ENCODE measurements at places on chromosomes 3 and 15.

DNA sequence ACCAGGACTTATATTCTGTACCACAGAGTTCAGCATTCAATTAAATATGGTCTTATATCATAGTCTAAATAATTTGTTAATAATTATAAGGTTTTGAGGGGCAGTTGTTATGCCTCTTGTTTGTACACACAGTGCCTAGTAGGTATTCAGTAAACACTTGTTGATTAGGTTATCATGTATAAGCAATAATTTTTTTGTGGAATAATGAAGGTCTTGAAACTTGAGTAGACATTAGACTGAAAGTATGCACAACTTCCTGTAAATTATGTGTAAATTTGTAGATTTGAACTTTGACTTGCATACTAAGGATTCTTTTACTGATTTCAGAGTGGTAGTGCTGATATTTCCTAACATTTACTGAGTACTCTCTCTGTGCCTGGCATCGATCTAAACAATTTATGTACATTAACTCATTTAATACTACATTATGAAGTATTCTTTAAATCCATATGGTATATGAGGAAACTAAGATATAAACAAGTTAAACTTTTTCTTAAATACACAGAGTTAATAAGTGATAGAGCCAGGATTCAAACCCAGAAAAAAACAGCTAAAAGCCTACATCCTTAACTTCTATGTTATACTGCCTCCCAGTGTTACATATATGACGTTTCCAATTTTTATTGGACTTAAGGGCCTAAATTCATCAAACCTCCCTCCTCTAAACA, 65.1 kb downstream of the GLCE start:
- H3K27ac ChIP-seq: no peak overlapping the region
- no peaks in the 10 kb centered on the region for H3K36me3 ChIP-seq
- no peak for DNase-seq
- no peaks in the 10 kb centered on the region for H3K27me3 ChIP-seq

GRCh38 chr3:138351151-138351550, 2.8 kb downstream of the MRAS start:
- no peak overlapping the region for H3K27ac ChIP-seq
- no peak overlapping the region for H3K4me3 ChIP-seq
- H3K4me1 ChIP-seq: peaks cover 6% of the 10 kb centered on the region
- H3K36me3 ChIP-seq: no peaks in the 10 kb centered on the region
- peaks cover 22% of the 10 kb centered on the region for H3K27me3 ChIP-seq

DNA sequence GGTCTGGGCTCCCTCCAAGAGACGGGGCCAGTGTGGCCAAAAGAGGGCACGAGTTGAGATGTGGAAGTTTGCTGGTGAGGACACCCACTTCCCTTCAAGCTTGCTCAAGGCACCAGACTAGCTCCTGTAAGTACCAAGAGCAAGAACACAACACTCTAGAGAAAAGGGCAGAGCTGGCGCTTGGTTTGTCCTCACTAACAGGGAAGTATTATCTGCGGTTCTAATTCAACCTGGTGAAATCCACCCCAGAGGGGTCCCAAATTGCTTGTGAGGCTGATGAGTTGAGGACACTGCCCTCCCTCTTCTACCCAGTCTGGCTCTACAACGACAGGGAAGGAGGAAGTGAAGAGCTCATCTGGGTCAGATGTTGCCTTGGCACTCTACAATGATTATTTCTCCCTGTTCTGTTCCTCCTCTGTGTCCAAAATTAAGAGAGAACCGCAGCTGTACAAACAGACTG, 16.9 kb upstream of the FSIP1 start:
- H3K4me3 ChIP-seq: no peak overlapping the region
- peaks cover 2% of the 10 kb centered on the region for H3K36me3 ChIP-seq
- no peak for DNase-seq

DNA sequence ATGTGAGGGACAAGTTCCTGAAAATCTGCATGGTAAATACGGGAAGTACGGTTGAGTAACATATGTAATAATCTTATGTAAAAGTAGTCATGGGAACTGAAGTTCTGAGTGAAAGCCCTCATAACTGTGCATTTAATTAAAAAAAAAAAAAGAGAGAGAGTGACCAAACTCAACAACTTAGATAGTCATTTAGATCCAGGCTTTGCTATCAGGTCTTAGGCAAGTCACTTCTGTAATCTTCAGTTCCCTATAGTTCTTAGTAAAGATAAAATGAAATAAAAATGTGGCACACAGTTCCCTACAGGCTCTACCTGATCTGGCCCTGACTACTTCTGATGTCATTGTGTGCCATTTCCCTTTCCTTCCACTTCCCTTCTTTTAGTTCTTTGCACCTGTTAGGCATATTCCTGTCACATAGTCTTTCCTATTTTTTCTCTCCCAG, 15.0 kb downstream of the RNF111 start:
- no peak overlapping the region for H3K27ac ChIP-seq
- no peak overlapping the region for H3K4me3 ChIP-seq
- H3K4me1 ChIP-seq: peaks cover 43% of the 10 kb centered on the region
- no peaks in the 10 kb centered on the region for H3K27me3 ChIP-seq

Measured in effector memory CD8-positive, alpha-beta T cell (primary cell).